ENCODE measurements at places on chromosomes 4 and X.

- no peak for DNase-seq
Measured at GRCh38 chr4:141240671-141241070, 20.0 kb downstream of the ZNF330 start.

DNA sequence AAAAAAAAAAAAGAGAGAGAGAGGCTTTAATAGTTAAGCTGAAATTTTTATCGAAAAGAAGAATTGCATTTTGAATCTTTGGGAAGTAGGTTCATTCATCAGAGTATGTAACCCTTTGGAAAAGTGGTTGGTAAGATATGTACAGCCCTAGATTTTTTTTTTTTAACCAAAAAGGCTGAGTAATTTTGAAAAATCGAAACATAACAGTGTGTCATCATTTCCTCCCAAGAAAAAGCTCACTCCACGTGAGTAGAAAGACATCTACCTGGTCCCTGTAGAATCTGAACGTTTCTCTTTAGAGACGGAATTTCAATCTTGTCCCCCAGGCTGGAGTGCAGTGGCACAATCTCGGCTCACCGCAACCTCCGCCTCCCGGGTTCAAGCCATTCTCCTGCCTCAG, 16.2 kb downstream of the SHOX start:
- no peak for DNase-seq

DNA sequence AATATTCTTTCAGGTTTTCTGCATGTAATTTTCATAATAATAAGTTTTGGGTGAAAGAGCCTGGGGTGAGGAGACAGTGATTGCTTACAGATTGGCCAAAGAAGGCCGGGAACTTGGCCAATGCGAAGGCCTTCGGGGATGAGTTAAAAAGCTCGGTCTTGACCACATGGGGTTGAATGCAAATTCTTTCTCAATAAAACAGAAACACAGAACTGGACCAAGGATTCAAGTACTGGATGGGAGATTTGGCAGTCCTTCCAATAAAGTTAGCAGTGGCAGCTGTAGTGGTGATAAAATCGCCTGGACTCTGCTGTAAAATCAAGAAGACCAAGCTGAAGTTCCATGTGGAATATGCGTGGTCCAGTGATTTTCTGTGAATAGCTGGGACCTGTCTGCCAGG, 282.2 kb upstream of the KLF3 start:
- DNase-seq, result no peak

DNA sequence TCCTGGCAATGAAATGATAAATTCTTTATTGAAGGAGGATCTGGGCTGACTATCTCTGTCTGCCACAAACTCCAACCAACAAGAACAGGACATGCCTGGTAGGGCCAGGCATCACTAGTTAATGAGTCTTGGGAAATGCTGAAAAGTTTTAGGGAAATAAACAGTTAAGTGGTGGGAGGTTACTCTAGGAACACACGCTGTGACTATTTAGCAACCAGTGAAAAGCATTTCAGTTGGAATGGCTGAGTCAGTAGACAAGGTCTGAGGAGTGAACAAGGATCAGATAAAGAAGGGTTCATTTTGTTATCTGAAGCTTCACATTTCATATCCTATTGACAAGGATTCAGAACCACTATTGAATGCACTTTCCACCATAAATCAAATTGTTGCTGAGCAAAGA, 394.9 kb upstream of the BOD1L1 start:
- DNase-seq, result no peak

DNA sequence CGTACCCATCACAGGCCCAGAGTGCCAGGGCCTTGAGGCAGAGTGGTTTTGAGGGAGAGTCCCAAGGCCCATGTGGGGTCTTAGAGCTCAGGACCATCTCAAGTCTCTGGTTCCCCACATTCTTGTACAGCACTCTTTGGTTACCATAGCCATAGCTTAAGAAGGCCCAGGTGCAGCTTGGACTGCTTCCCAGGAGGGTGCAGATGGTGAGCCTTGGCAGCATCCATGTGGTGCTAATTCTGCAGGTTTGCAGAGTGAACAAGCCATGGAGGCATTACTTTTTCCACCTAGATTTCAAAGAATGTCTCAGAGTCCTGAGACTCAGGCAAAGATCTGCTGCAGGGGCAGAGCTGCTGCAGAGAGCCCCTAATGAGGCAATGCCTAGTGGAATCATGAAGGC, 171.7 kb downstream of the STK32B start:
- no peak for DNase-seq

- DNase-seq, result no peak
Measured at GRCh38 chr4:51870441-51871188, 27.7 kb downstream of the DCUN1D4 start.

DNA sequence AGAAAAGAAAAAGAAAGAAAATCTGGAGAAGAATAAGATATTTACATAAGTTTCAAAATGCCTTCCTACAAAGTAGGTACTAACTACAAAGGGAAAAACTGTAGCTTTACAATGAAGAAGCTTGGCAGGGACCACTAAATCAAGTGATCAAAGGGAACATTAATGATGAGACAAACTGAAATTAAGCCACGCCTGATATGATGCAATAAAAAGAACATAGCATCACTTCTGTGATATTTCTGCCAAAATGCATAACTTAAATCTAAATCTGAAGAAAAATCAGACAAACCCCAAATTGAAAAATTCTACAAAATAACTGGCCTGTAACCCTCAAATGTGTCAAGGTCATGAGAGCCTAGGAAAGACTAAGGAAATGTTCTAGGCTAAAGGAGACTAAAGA, 8.9 kb upstream of the DCLK2 start:
- DNase-seq, result no peak

GRCh38 chrX:19672222-19672812, 157.0 kb upstream of the MAP3K15 start:
- DNase-seq, result no peak

- DNase-seq, result no peak
Measured at GRCh38 chr4:5034206-5034605, 14.9 kb upstream of the CYTL1 start.

DNA sequence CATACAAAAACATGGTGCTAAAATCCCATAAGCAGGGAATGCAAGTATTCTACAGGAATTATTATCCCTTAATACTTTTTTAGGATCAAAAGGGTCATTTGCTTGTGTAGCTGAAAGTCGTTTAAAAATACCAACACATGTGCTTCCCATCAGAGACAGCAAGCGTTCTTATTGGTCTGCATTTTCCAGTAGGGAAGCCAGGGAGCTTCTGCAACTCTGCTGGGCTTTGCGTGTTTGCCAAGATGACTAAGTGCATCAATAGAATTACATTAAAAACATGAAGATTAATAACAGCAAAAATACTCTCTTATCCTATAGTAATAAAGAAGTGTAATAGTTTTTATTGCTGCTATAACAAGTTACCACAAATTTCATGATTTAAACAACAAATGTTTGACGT, 111.2 kb downstream of the QDPR start:
- DNase-seq, result no peak

GRCh38 chrX:53682885-53683555, 3.5 kb downstream of the HUWE1 start:
- DNase-seq, result peak; percentile 67

DNA sequence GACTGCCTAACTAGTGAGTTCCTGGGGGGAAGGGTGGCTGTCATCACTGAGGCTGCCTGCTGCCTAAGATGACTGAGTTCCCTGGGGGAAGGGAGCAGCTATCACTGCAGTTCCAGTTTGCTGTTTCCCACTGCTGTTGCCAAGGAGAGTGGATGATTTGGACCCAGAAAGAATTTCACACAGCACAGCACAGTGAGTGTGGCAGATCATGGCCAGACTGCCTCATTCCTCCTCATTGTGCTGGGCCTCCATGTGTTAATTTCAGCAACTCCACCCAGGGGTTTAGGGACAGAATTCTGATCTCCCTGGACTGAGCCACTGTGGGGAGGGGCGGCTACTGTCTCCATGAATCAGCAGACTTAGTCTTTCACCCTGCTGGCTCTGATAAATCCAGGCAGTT, 125.0 kb downstream of the TEX13C start:
- DNase-seq, result no peak

GRCh38 chr4:92307181-92307580, 3.4 kb downstream of the GRID2 start:
- no peak for DNase-seq

- peak; percentile 92 for DNase-seq
Measured at GRCh38 chr4:42656944-42657792, at the start of gene ATP8A1. Gene ATP8A1, minus strand, starts transcription at chr4:42657105. Its CDS starts 232 bp downstream, at chr4:42656873.

GRCh38 chr4:26736621-26737020, 124.0 kb upstream of the STIM2 start:
- no peak for DNase-seq

DNA sequence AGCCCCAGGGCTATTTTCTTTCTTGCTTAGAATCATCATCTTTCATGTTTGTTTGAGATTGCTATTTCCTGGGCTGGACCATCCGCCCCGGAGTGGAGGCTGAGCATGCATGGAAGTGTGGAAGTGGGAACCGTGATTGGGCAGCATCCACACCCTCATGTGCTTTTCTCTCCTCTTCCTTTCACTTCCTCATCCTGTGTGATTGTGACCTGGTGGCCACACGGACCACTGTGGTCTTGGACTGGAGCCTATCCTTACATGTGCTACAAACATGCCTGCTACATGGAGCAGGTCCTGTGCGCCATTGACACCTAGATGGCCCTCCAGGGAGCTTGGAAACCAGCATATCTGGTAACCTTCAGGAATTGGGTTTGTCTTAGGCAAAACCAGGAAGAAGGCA, 175.9 kb upstream of the LCORL start:
- no peak for DNase-seq

DNA sequence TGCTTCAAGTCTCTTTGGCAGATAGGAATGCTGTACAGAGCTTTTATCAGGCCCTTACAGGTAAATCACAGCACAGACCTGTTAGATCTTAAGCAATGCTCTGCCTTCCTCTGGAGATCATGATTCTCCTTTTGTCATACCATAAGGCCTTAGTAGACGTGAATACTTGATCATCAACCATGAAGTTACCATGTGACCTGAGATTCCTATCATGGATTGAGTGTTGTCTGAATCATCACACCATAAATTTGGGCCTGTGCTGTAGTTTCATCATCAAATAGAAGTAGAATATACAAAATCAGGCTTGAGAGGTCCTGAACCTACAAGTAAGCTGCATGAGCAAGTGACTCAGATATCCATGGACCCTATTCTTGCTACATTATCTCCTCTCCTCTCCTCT, 466.8 kb upstream of the INTU start:
- no peak for DNase-seq
